ENCODE measurements at places on chromosomes 3 and 15.

DNA sequence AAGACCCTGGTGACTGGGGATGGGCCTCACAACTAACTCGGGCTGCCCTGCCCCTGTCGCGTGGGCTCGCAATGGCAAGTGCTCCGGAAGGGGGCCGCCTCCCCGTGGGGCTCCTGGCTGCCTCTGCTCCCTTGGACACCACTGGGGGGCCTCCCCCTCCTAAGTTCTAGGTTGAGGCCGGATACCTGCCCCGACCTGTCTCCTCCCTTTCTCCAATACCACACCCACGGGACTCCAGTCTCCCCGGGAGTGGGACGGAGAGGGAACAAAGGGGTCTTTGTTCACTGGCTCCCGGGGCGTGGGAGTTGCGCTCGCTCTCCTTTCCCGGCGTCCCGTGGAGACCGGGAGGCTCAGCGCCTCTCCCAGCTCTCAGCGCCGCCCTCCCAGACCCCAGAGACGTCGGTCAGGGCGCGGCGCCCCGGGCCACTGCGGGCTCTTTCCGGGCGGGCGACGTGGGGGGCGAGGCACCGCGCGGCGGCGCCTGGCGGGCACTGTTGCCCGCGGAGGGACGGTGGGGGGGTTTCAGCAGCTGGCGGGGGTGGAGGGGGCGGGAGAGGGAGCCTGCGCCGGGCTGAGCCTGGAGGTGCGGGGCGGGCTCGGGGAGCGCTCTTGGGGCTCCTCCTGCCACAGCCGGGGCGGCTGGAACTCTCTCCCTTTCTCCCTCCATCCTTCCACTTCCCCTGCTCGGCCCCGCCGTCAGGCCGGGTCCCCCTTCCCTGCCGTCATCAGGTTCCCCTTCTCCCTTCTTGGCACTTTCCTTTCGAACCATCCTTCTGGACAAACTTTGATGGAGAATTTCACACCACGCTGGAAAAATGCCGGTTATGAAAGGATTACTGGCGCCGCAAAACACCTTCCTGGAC lies at the start of gene KCNH8:
Gene KCNH8, plus strand, starts transcription at position 606 of the 863 bp plus-strand sequence. Its CDS starts 210 bp downstream, at position 816.
- DNase-seq: peak; percentile 85

- no peak for DNase-seq
These were observed 6.1 kb upstream of the AP2M1 start for GRCh38 chr3:184168363-184169120.

GRCh38 chr3:23573827-23574226 lies 231.9 kb upstream of the UBE2E1 start:
- no peak for DNase-seq

DNA sequence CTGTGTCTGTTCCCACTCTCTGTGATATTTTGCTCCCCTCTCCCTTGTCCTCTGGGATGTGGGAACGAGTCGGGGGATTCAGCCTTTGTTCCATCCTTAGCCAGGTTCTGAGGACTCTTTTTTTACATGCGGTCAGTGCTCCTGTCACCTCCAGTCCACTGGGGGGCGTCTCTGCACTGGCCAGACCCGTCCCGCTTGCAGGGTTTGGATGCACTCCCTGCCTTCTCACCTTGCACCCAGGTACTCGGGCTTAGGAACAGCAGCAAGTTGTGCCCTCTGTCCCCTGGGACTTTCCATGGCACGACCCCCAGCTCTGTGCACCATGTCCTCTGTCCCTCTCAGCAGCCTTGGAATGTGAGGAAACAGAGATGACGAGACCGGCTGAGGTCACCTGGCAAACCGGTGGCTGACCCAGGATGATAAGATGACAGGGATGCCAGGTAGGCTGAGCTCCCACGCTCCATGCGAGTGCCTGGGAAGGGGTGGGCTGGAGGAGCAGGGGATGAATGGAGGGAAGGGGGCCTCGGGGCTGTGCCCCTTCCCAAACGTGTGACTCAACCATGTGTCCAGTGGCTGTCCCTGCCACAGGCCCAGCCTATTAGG lies 27.3 kb upstream of the FGD5 start:
- DNase-seq: no peak

DNA sequence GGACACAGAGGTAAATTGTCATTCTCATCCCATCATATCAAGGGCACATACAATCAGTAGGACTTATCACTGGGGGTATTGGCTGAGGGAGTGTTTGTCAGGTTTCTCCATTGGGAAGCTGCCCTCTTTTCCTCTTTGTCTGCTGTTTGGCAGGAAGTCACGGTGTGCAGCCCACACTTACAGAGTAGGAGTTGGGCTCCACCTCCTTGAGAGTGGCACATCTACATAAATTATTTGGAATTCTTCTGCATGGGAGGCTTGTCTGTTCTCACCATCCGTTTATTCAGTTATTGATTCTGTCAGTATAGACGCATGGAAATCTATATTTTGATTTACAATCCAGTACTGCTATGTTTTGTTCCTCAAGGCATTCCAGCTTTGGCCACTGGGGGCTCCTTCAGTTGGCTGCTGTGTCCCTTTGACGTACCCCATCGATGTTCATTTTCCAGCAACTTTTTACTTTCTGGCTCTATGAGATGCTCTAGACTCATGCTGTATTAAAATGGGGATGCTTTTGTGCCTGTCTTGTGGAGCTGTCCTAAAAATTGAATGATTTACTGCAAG lies 200.3 kb downstream of the SLCO3A1 start:
- DNase-seq: no peak

DNA sequence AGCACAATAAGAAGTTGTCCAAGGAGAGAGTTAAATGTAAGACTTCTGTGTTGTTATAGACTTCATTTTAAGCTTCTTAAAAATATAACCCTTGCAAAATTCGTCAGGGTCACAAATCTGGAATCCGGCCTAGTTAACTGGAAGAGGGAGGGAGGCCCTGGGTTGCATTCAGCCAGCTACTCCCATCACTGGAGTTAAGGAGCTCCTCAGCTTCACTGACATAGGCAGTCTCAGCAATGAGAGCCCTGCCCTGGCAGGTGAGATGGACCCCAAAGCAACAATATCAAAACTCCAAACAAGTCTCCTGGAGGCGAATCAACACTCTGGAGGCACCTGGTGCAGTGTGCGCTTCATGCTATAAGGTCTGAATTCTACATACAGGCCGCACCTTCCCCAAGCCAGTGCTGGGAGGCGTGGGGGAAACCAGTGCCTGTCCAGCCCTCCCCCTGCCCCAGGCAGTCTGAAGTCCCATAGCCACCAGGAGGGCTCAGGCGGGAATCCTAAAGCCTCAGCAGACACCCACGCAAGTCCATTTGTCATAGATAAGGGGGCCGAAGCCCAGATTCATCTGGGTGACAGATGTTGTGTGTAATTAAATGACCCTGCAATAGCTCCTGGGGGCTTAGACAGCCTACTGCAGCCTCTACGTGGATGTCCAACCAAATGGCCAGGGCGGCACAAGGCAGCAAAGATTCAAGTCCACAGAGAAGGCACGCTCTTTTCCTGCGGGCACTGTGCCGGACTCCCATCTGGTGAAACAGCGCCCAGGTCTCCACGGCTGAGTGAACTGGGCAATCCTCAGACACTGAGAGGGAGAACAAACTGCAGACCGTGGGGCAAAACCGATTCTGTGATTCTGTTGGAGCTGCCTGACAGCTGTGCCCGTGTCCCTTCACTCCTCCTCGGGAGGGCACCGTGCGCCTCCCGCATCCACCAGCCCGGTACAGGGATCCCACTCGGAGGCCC lies 64.9 kb downstream of the ATP10A start:
- no peak for DNase-seq

GRCh38 chr15:57736591-57736990 lies 30.1 kb downstream of the POLR2M start:
- DNase-seq: no peak

DNA sequence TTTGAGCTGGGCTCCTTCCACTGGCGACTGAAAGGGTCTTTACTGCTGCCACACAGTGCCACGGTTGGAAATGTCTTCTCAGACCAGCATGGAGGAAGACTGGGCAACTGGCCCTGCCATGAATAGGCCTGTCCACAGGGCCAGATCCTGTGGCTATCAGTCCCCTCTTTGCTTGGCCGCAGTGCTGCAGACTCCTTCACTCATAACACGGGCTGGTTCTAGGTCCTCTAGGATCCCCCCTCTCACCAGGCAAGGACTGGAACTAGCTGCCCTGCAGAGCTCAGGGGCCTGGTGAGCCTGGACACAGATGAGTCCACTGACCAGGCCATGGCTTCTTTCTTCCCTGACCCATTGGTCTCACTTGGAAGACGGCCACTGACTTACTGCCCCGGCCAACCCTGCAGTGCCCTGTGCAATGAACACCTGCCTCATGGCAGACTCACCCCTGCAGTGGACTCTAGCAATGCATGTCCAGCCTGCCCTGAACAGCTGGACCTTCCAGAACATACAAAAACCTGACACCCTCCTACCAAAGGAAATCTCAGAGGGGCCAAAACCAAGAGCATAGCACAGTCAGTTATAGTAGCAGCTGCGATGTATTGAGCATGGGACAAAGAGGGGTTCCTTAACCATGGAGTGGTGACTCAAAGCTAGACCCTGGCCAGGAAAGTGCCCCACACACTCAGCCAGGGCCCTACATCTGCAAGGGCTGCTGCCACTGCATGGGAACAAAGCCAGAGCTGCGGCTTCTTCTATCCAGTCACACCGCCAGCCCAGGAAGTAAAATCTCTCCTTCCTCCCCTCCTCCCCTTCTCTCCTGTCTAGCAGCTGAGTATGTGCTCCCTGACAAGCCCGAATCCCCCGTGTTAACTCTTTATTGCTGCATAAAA lies 72.1 kb upstream of the ITGA11 start:
- DNase-seq: no peak
